HFFc6 (cell line): ENCODE measurements at places on chromosomes 7 and 10.

DNA sequence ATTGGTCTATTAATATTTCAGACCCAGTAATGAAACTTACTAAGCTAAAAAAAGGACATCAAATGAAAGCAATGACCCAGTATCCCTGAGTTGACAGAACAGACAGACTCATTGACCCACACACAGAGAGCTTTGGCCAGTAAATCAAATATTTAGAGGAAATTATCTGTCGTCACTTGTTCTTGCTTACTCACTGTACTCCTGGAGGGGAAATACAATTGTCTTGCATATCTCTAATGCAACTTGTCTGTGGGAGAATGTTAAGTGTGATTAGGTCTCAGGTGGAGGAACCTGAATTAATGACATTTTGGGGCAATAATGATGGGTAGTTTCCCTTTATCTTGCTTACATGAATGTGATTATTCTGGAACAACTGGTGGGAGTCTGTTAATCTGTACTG lies 80.4 kb downstream of the CUBN start:
- no peak for DNase-seq

DNA sequence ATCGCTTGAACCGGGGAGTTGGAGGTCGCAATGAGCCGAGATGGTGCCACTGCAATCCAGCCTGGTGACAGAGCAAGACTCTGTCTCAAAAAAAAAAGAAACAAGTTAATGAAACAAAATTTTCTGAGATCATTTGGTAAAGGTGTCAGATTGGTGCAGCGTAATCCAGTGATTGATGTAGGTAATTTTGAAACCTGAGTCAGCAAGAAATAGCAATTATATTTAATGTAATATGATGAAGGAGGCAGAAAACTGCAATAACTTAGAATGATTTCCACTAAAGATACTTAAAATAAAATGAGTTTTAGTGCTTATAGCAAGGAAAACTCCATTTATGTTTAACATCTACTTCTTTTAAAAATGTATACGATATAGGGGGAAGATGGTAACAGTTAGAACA lies 1049.8 kb upstream of the C7orf33 start:
- no peak for DNase-seq

- no peak for DNase-seq
These were observed 253.6 kb downstream of the GRID1 start for GRCh38 chr10:86113044-86113443.

GRCh38 chr10:98486421-98486820 lies 39.7 kb upstream of the HPS1 start:
- DNase-seq, result peak; percentile 90

- peak; percentile 32 for DNase-seq
These were observed 11.9 kb downstream of the SSC4D start for GRCh38 chr7:76397409-76398183.

- DNase-seq, result no peak
These were observed 87.6 kb upstream of the MTPN start for GRCh38 chr7:136064627-136065237.
